ENCODE measurements at places on chromosomes 1 and 21.

- DNase-seq, result no peak
Measured at GRCh38 chr1:83857103-83857502, 141.8 kb downstream of the TTLL7 start.

GRCh38 chr1:61776091-61776490, 33.8 kb downstream of the PATJ start:
- DNase-seq, result no peak

DNA sequence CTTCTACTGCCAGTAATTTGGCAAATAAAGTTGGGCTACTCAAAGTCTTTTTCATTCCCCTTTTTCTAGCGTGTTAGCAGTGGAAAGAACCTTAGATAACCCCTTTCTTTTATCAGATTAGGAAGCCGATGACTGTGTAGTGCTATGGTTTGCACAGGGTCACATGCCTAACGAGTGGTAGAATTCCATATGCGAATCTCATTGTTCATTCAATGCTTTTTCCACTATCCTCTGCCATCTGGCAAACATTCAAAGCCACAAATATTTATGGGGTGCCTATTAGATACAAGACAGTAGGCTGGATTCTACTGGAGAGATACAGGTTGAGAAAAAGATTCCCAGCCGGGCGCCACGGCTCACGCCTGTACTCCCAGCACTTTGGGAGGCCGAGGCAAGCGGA, 14.9 kb upstream of the IER5 start:
- DNase-seq, result no peak

GRCh38 chr1:226203655-226204054, 17.1 kb upstream of the ACBD3 start:
- no peak for DNase-seq

Data from T-helper 2 cell treated with Interferon-gamma antibody and Interleukin-4, amounts not matched to agents 5 μg/mL and 100 μg/mL, for 36 hours (primary cell).